Mesenchymal stem cell (in vitro differentiated cells and primary cell): ENCODE measurements at places on chromosomes 2 and 18.

GRCh38 chr2:227724394-227725039, at the start of gene SCYGR6:
Gene SCYGR6, minus strand, starts transcription at chr2:227724757. Its CDS starts 0 bp downstream, at chr2:227724757.
- no peak for DNase-seq
- H3K4me1 ChIP-seq = peaks cover 3% of the 10 kb centered on the region
- H3K27ac ChIP-seq = no peak within 1 kb of the TSS
- H3K27me3 ChIP-seq = peaks cover 3% of the 10 kb centered on the region
- no peak within 1 kb of the TSS for H3K4me3 ChIP-seq

DNA sequence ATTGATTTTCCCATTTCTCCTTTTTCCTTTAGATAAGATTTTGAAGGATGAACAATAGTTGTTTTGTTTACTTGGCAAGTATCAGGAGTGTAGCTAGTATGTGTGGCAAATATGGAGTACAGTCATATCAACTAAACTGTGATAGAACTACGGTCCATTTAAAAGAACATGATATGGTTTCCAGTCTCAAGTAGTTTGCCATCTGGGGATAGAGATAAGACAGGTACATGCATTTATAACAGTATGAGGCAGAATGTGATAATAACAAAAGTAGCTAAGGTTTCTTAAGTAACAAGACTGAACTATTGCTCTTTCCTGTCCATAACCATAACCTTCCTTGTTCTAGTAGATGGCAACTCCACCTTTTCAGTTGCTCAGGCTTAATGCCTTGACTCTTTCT, 75.6 kb upstream of the TACR1 start:
- no peaks in the 10 kb centered on the region for H3K4me1 ChIP-seq
- no peaks in the 10 kb centered on the region for H3K36me3 ChIP-seq
- H3K4me3 ChIP-seq = no peak overlapping the region
- H3K27ac ChIP-seq = no peak overlapping the region

GRCh38 chr2:241180495-241180894, 8.0 kb upstream of the ANO7 start:
- no peak overlapping the region for H3K4me3 ChIP-seq
- no peaks in the 10 kb centered on the region for H3K27me3 ChIP-seq
- no peaks in the 10 kb centered on the region for H3K4me1 ChIP-seq

DNA sequence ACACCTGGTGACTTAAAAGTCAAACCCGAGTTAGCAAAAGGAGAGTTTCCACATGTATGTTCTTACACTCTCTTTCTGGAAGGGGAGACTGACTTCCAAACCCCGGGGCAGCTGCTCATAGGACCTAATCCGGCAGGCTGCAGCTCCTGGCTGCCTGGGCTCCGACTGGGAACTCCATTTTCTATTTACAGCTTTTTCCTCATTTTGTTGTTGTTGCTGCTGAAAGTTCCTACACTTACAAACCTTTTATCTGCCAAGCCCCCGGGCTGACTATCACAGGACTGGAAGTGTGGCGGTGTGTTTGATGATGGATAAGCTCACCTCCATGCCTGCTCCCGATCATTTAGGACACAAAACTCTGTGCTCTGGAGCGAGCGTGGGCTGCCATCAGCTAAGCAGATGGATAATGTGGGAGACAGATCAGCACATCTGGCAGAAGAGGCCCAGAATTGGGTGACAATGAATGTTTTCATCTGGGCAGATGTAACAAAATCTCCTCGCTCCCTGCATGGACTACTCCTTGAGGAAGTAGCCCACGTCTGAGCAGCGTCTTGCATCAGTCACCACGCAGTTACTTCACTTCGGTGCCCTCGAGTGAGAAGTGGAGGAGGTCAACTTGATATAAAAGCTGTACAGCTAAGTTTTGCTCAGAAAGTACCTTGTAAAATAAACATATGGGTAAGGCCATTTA, 114.4 kb upstream of the COPS8 start:
- H3K27me3 ChIP-seq = no peaks in the 10 kb centered on the region
- no peak overlapping the region for H3K27ac ChIP-seq
- H3K36me3 ChIP-seq = no peaks in the 10 kb centered on the region
- DNase-seq = no peak

GRCh38 chr2:162833345-162833744, 5.2 kb downstream of the KCNH7 start:
- no peaks in the 10 kb centered on the region for H3K36me3 ChIP-seq
- H3K27me3 ChIP-seq = peaks cover 11% of the 10 kb centered on the region
- no peaks in the 10 kb centered on the region for H3K4me1 ChIP-seq
- no peak overlapping the region for H3K4me3 ChIP-seq
- no peak overlapping the region for H3K27ac ChIP-seq

DNA sequence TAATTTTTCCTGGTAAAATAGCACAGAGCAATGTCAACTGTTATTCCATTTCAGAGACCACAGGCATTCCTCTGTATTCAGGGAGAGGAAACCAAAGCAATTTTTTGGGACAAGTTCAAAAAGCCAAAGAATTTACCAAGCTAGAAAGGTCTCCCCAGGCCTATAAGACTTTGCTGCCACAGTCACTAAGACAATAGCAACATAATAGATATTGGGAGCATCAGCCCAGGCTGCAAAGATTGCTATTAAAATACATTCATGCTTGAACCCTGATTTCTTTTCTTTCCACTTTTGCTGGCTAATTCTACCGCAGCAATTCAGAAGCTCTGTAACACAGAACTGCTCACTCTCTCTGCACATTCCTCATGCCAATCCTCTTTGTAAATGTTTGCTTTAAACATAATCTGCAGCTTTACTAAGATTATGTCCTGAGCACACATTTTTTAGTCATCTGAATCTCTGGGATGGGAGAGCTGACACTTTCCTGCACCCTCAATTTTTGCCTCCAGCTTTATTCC, 76.3 kb downstream of the CLHC1 start:
- H3K36me3 ChIP-seq = no peaks in the 10 kb centered on the region
- no peak overlapping the region for H3K4me3 ChIP-seq
- peak overlapping the region; percentile 75 for H3K27ac ChIP-seq
- DNase-seq = peak; percentile 68
- peaks cover 10% of the 10 kb centered on the region for H3K4me1 ChIP-seq

DNA sequence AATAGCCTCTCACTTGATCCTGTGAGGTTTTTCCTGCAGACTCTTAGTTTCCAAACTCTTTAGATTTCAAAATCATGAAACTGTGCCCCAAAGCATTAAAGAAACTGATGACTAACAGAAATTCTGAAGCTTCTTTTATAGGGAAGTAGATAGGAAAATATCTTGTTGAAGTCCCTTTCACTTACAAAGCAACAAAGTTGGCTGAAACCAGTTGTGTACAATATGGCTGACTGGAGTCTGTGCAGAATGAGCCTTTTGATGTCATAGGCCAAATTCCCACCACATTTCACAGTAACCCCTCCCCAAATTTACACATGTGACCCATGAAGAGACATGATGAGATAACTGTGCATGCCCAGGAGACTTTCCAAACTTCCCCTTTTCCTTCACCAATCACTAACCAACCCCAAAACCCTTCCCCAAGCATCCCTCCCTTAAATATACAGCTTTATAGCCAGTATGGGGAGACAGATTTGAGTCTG, 61.7 kb upstream of the NCK2 start:
- H3K4me1 ChIP-seq = no peaks in the 10 kb centered on the region
- peaks cover 19% of the 10 kb centered on the region for H3K27me3 ChIP-seq
- no peaks in the 10 kb centered on the region for H3K36me3 ChIP-seq
- H3K4me3 ChIP-seq = no peak overlapping the region
- DNase-seq = peak; percentile 2
- no peak overlapping the region for H3K27ac ChIP-seq

- no peak overlapping the region for H3K27ac ChIP-seq
- peak; percentile 7 for DNase-seq
- no peak overlapping the region for H3K4me3 ChIP-seq
- H3K4me1 ChIP-seq = peaks cover 4% of the 10 kb centered on the region
- peaks cover 37% of the 10 kb centered on the region for H3K36me3 ChIP-seq
Observed at GRCh38 chr2:73243884-73244570, 9.9 kb downstream of the CCT7 start.

- peaks cover 13% of the 10 kb centered on the region for H3K4me1 ChIP-seq
- H3K27me3 ChIP-seq = no peaks in the 10 kb centered on the region
- no peak overlapping the region for H3K4me3 ChIP-seq
- no peak for DNase-seq
Observed at GRCh38 chr18:8813611-8814010, 108.3 kb downstream of the MTCL1 start.

GRCh38 chr18:59881728-59882656, 17.8 kb upstream of the PMAIP1 start:
- peaks cover 11% of the 10 kb centered on the region for H3K4me1 ChIP-seq
- peak overlapping the region; percentile 75 for H3K27ac ChIP-seq
- H3K36me3 ChIP-seq = no peaks in the 10 kb centered on the region
- peak; percentile 96 for DNase-seq
- H3K27me3 ChIP-seq = no peaks in the 10 kb centered on the region
- H3K4me3 ChIP-seq = no peak overlapping the region

- peak; percentile 48 for DNase-seq
- no peaks in the 10 kb centered on the region for H3K36me3 ChIP-seq
- H3K4me1 ChIP-seq = peaks cover 13% of the 10 kb centered on the region
Observed at GRCh38 chr2:152504618-152505017, 169.6 kb downstream of the FMNL2 start.

GRCh38 chr18:14922031-14922430, 174.1 kb downstream of the ANKRD30B start:
- DNase-seq = no peak
- no peak overlapping the region for H3K4me3 ChIP-seq
- H3K4me1 ChIP-seq = no peaks in the 10 kb centered on the region
- H3K36me3 ChIP-seq = no peaks in the 10 kb centered on the region
- H3K27ac ChIP-seq = no peak overlapping the region

DNA sequence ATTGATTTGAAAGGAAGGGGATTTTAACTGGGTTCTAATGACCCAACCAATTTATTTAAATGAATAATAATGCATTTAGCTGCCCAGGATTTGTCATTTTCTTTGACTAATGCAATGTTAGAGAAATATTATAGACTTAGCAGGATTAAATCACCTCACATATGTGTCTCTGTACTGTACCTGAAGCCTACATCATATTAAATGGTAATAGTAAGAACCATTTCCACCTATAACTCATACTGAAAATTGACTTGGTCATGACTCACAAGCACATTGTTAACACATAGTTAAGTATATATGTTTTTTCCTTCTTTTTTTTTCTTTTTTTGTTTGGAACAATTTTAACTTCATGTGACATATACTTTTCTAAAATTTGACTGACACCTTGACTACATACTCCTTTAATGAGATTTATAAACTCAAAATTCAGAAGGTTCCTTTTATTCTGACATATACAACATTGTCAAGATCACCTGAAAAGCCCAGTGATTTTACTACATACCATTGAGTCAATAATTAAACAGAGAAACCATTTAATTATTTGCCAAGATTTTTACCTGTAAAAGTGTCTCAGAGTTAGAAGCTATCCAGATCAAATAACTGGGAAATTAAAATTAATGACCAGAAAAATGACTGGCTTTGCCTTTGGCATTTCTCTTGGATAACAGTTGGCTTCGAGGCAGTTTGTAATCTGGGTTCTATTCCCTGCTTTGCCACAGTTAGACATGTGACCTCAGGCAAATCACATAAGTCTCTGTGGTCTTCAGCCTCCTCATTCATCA, 58.8 kb upstream of the CDC42EP3 start:
- H3K36me3 ChIP-seq = no peaks in the 10 kb centered on the region
- no peak for DNase-seq
- no peak overlapping the region for H3K27ac ChIP-seq
- no peak overlapping the region for H3K4me3 ChIP-seq
- peaks cover 4% of the 10 kb centered on the region for H3K4me1 ChIP-seq

DNA sequence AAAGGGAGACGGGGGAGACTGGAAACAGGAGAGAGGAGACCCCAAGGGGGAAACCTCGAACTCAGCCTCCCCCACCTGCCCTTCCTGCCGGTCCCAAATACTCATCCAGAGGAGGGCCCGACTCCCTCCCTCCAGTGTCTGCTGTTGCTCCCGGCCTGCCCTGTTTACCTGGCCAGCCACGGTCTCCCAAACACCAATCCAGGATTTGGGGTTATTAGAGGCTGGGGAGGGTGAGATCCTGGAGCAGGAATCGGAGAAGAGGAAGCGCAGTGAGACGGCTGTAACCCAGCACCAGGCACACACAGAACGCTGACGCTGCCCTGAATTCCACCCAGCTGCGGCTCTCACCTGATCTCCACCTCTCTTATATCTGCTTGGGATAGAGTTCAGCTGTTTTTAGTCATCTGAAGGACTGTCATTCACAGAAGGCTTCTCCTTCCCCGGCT, 213.0 kb downstream of the TNS1 start:
- H3K27me3 ChIP-seq = no peaks in the 10 kb centered on the region
- no peak overlapping the region for H3K4me3 ChIP-seq
- peaks cover 10% of the 10 kb centered on the region for H3K4me1 ChIP-seq
- DNase-seq = no peak
- peaks cover 9% of the 10 kb centered on the region for H3K36me3 ChIP-seq

DNA sequence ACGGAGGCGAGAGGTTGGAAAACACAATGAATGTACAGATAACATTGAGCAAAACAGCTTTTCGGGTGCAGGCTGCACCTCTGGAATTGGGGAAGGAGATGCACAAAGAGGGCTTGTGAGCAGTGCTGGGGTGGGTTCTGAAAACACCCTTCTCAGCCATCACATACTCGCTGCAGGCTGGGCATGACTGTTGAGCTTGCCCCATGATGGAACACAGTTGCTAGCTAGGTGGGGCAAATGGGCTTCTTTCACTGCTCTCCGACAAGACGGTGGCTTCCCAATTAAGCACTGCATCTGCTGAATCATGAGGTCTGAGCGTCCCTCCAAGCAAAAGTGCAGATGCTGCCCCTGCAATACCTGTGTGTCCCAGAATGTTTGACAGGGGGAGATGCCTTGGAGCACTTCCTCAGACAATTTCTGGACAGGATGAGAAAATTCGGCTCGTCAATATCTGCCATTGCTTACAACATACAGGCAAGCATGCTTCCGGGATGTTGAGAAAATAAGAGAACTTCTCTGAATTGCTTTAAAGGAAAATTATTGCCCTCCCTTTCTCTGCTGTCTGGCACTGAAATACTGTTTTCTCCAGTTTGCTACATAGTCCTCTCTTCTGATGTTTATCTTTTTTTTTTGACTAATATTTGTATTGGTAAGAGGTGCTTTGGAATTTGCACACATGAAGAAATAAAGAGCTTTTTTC, 77.3 kb upstream of the SH3BP4 start:
- H3K4me3 ChIP-seq = no peak overlapping the region
- no peaks in the 10 kb centered on the region for H3K27me3 ChIP-seq
- no peak overlapping the region for H3K27ac ChIP-seq
- DNase-seq = no peak
- no peaks in the 10 kb centered on the region for H3K36me3 ChIP-seq

DNA sequence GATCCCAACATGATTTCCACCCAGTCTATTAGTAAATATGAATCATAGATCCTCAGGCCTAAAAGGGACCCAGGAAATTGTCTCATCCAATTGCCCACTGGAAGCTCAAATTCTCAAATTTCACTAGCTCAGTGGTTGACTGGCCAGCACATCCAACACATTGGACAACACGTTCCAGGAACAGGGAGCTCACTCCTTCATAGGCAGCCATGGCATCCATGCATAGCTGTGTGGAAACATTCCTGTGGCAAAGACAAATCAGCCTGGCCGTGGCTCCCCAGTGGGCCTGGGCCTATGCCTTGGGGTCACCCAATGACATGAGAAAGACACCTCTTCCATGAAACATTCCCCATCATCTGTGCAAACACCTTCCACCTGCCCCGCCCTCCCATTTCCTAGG, 261.1 kb downstream of the ANAPC1 start:
- H3K27ac ChIP-seq = no peak overlapping the region
- no peaks in the 10 kb centered on the region for H3K27me3 ChIP-seq
- no peaks in the 10 kb centered on the region for H3K36me3 ChIP-seq
- DNase-seq = no peak

GRCh38 chr2:43486603-43487002, 109.2 kb downstream of the THADA start:
- no peaks in the 10 kb centered on the region for H3K27me3 ChIP-seq
- H3K4me3 ChIP-seq = no peak overlapping the region
- H3K4me1 ChIP-seq = no peaks in the 10 kb centered on the region
- no peak overlapping the region for H3K27ac ChIP-seq
